ENCODE measurements at places on chromosomes 2 and 18. TPM values are rescaled to one million over a fixed set of nuclear protein-coding genes. Genes with fewer than 3 reads are reported as not detected.

DNA sequence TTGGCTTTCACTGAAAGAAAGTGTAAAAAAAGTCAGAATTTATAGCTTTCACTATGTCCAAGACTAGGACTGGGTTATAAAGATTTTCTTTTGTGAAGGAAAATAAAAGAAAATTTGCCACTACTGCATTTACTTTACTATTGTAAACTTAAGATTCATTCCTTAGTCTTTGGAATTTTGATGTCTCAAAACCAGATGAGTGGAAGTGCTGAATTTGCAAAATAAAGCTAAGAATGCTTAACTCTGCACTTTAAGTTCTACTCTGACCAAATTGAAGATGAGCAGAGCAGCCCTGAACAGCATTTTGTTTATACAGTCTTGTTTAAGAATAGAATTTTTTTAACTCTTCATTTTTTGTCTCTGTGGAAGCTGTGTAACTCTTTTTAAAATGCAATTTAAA, 102.4 kb downstream of the ICA1L start:
- no peak for DNase-seq

DNA sequence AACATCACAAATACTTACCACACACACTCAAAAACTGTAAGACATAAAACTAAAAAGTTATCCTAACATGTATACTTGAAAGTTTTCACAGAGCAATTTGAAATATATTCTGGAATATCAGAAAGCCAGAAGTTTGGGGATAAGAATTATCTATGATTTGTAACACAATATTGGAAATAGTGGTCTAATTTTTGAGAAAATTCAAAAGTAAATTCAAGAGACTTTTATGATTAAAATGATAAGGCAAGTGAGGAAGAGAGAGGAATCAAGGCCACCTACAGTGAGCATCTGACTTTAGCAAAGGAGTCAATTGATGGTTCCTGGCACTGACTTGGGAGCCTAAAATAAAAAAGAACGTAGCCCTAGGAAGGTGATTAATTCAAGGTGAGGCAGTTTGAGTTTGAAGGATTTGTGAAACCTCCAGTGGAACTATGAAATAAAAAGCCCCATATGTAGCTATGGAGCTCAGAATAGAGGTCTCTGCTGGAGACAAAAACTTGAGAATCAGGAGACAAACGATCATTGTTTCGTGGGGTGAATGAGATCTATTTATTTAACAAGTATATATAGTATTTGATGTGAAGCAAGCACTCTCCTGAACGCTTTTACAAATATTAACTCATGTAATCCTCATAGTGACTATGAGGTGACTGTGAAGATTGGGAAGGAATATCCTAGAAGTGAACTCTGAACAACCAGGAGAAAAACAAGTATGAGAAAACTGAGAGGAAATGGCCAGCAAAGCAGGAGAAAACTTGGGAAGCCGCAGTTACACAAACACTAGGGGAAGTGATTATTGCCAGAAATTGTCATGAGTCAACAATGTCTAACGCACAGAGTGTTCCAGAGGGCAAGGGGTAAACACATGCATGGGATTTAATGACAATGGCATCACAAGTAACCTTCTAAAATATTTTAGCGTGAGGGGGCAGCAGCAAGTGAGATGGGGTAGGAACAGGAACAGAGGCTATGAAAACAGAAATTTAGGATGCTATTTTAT, 12.8 kb downstream of the TFPI start:
- no peak for DNase-seq

The RGPD3 gene
- total RNA-seq: 0.16 TPM

The FER1L5 gene
- not detected for total RNA-seq

The TTN gene
- total RNA-seq: 1.7 TPM

The G6PC2 gene
- not detected for total RNA-seq

DNA sequence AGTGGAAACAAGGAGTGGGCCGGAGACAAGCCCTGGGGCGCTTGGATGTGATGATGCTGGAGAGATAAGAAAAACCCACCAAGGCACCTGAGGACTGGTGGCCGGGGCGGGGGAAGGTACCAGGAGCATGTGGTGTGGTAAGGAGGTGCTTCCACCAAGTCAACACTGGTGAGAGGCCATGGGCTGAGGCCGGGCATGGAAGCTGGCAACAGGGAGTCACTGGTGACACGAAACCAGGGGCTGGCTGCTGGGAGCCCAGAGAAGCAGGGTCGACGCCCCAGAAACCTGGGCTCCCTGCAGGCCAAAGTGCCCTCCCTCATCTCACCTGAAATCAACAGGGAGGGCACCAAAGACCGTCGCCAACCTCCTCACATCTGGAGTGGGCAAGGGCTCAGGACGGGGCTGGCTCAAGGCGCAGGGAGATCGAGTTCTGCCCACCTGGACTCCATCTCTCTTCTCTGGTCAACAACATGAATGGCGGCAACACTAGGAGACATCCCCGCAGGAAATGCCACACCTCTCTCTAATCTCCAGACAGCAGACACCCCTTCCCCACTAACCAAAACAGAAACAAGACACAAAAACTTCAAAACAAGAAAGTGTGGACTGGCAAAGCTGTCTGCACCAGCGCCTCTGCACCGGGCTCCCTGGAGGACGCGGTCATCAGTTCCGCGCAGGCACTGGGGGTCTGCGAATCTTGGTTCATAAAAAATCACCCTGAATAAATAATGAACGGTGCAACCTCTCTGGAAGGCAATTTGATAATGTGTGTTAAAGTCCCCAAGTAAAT, 185.5 kb downstream of the HDAC4 start:
- DNase-seq: no peak

GRCh38 chr2:155223781-155224406, 525.4 kb downstream of the KCNJ3 start:
- no peak for DNase-seq

The CFAP210 gene
- total RNA-seq: not detected

DNA sequence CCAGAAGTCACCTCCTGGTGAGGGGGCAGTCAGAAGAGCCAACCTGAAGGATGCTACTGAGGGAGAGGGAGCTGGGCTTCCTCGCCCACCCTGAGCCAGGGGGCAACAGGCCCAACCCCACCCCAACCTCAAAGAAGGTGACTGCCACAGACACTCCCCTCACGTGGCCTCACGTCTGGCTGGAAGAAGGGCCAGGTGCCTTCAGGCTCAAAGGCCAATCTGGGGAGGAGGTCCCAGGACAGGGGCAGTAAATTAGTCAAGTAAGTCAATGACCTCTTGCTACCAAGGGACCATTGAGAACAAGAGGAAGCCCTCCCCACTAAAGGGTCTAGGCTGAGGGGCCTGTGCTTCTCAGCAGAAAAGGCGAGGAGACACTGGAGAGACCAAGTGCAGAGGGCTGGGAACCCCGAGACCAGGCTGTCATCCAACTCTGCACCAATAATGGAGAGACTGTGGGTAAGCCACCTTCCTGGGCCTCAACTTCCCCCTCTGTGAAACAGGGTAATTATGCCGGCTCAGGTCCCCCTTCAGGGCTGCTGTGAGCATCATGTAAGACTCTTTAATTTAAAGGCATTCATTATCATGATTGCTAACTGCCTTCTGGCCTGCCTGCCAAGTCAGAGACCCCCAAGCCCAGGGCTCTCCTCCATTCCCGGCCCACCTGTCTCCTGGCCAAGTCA, 20.2 kb upstream of the TNS1 start:
- DNase-seq: no peak

- no peak for DNase-seq
These were observed 226.3 kb upstream of the SOX11 start for GRCh38 chr2:5465859-5466258.

DNA sequence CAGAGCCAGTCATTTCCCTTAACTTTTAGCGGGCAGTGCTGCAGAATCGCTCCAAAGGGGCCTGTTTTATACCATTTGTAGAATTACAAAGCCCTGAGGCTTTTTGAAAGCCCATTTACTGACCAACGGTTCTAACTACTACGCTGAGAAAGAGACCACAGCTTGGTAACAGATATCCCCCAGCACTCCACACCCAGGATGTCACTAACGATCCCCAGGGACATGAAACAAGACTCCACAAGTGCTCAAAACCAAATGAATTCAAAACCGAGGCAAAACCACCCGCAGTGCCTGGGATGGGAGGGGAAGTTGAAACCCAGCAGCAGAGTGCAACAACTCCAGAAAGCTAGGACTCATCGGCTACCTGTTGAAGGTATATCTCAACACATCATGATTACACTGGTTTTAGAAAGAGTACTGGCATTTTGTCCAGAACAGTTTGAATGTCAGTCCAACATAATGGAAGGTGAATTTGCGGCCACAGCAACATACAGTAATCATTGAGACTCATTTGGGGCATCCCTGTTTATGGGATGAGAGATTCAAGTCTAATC, 33.6 kb upstream of the LRP2 start:
- no peak for DNase-seq

The DAW1 gene
- not detected for total RNA-seq
